ENCODE measurements at places on chromosomes 7 and 10. TPM values are rescaled to one million over a fixed set of nuclear protein-coding genes. Genes with fewer than 3 reads are reported as not detected.

Gene GNAT3
- total RNA-seq = not detected

Gene FAM241B
- total RNA-seq = not detected

Gene INPP5F
- 13.1 TPM for total RNA-seq

Gene VENTX
- not detected for total RNA-seq

Gene BTBD16
- not detected for total RNA-seq

Gene PTPRE
- 17.5 TPM for total RNA-seq

Gene CFAP70
- not detected for total RNA-seq

Gene GSDME
- 20.2 TPM for total RNA-seq

Gene WEE2
- not detected for total RNA-seq

Gene CLDN4
- 1.2 TPM for total RNA-seq

Gene ZNF789
- total RNA-seq = 7.7 TPM

Gene ALOX5
- not detected for total RNA-seq

Gene SNCG
- 1.6 TPM for total RNA-seq

Gene TMEM140
- 7.6 TPM for total RNA-seq

Gene WNT2
- not detected for total RNA-seq

Gene CUX1
- 20.3 TPM for total RNA-seq

Gene CALHM1
- not detected for total RNA-seq

Gene TUBAL3
- 1.4 TPM for total RNA-seq

Gene AGMO
- 1.1 TPM for total RNA-seq

Gene ZPBP
- not detected for total RNA-seq

Gene BEND7
- total RNA-seq = 0.10 TPM

Gene SNX10
- 31.1 TPM for total RNA-seq

Gene MYL7
- total RNA-seq = not detected

Gene HOXA1
- 6.2 TPM for total RNA-seq

Gene CNPY1
- total RNA-seq = not detected

Gene MYH16
- 1.1 TPM for total RNA-seq

Gene PRPS1L1
- total RNA-seq = not detected
